Inflammatory macrophage treated with lipopolysaccharide for 4 hours (primary cell): ENCODE measurements at places on chromosomes 13 and 19.

GRCh38 chr19:8600816-8601215 lies 9.7 kb downstream of the ADAMTS10 start:
- no peak for DNase-seq

DNA sequence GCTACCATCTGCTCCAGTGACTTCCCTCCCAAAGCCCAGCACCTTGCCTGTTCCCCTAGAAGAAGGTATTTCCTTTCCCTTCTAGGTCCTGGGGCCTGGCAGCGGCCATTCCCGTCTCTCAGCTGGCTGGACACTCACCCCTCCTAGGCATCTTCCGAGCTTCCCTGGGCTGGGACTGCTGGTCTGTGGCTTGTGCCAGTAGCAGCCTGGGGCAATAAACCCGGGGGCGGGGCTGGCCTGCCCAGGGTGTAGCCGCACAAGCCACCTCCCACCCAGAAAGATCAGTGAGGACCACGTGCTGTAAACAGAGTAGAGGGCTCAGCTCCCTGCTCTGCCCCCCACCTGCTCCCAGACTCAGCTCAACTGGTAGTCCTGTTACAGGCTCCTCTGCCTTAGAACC lies 15.0 kb downstream of the LIPE start:
- DNase-seq = no peak

GRCh38 chr13:26680123-26680450 lies 80.5 kb downstream of the GPR12 start:
- no peak for DNase-seq

- DNase-seq = no peak
Measured at GRCh38 chr13:71871176-71871754, 4.3 kb upstream of the DACH1 start.

DNA sequence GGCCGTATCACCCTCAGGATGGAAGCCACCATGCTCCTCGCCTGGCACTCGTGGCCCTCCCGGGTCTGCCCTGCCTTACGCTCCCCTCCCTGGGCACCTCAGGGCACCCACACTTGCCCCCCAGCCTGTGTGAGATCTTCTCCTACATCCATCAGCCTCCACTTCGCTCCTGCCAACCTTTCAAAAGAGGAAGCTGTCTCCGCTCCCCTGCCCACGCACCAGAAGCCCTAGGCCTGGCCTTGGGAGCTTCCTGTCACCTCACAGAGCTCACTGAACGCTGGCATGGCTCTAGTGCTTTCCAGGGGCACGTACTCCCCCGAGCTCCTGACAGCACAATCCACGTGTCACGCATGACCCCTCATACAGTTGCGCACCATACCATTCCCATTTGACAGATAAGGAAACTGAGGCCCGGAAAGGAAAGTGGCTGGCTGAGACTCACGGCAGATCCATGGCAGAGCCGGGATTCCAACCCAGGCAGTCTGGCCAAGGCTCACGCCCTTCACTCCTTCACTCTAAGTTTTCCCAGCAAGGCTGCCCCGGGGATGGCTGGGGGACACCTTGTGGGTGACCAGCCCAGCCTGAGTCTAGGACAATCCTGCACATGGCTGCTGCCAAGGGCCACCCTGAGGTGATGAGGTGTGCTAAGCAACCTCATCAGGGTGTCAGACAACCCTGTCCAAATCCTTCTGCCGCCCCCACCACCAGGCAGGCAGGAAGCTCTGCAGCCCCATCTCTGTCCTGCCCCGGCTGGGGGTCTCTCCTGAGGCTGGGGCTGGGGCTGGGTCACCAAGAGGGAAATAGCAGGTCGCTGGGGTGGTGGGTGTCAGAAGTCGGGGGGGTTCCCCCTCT lies 19.3 kb downstream of the PPP1R12C start:
- DNase-seq = peak; percentile 93

- DNase-seq = no peak
Measured at GRCh38 chr13:74187564-74187963, 53.4 kb upstream of the KLF12 start.

- DNase-seq = no peak
Measured at GRCh38 chr19:10453852-10454251, 33.5 kb downstream of the PDE4A start.

DNA sequence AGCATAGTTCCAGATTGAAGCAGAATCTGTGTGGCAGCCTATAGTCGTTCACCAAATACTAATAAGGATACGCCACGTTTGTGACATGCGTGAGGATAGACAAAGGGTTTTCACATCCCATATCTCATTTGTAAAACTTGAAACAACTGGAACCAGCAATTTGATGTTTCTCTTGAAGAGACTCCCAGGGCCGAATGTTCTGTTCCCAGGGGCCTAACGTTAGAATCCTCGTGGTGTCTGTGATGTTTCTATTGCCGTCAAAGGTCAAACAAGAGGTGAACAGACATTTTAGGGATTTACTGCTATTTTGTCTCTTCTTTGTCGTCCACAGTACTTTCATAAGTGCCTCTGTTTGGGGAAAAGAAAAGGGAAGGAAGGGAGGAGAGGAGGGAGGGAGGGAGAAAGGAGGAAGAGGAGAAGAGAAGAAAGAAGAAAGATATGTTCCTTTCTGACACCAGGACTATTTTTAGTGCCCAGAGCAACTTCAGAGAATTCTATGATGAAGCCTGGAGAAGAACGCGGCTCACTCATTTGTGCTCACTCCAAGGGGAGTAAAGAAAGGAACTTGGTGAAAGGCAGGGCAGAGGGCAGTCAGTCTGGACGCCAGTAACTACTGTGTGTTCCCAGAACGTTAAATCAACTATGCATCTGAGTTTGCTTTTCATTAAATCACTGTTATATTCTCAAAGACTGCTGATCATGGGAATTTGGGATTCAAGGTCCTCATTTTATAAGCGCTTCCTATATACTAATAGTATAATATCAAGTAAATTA lies 154.5 kb downstream of the DCT start:
- DNase-seq = no peak

GRCh38 chr13:40379794-40380578 lies 286.5 kb downstream of the FOXO1 start:
- DNase-seq = no peak

- DNase-seq = no peak
Measured at GRCh38 chr19:2529473-2529918, 53.6 kb downstream of the GADD45B start.

DNA sequence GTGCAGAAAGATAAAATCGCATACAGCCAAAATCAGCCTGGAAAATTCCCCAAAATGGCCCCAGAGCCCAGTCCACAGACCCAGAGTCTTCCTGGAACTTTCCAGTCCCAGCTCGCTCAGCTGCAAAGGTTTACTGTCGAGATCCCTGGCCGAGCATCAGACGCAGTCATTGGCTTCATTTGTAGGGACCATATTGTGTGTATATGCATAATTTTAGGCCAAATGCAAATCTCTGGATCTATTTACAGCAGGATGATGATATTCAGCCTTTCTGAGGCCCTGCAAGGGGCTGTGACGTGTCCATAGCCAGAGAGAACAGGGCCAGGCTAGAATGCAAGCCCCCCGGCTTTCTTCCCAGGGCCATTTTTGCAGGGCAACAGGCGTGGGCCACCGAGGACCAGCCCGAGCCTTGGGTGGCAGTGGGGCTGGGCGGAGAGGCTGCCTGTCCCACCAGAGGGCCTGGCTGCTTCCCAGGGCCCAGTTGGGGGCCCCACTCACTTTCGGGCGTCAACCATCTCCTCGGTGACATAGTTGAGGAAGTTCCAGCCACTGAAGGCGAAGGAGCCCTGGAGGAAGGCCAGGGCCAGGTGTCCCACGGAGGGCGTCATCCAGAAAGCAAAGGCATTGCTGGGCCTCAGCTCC lies 13.7 kb downstream of the SLC7A10 start:
- no peak for DNase-seq
